Transverse colon (tissue), 4 donors: ENCODE measurements at places on chromosomes 6 and 20. TPM values are rescaled to one million over a fixed set of nuclear protein-coding genes. Genes with fewer than 3 reads are reported as not detected.

GRCh38 chr20:57432862-57433491 is 41.8 kb downstream of the RBM38 start:
- peak; percentile 79 for DNase-seq

- no peak for DNase-seq
Measured at GRCh38 chr6:108946695-108947094, 98.5 kb downstream of the ARMC2 start.

DNA sequence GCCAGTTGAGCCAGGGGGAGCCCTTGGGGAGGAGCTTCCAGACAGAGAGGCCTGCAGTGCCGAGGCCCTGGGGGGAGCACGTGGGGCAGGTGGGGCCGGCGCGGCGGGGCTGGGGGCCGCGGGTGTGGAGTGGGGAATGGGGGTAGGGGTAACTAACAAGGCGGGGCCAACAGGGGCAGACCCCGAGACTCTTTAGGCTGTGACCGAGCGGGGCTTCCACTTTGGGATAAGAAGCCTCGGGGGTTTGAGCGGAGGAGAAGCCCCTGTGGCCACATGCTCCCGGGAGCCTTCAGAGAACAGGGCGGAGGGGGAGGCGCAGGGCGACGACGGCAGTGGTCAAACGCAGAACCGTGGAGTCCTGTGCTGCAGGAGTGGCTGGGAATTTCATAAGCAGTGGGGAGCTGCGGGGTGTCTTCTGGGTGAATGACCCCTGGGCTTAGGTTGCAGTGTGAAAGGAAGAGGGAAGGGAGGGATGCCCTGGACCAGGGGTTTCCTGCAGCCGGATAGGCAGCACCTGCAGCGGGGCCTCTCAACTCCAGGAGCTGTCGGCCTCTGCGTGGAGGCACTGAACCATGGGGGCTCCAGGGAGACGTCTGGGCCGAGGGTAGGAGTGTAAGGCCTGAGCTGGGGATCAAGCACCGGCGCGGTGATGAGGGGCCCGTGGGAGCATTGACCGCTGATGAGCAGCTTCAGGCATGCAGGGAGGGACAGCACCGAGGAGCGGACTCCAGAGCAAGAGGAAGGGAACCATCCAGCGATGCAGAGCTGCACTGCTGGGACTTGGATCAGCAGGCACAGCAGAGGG is 121.0 kb downstream of the SYNDIG1 start:
- DNase-seq = no peak

The ZFP57 gene
- not detected for total RNA-seq

The MPIG6B gene
- total RNA-seq = not detected
